ENCODE measurements at places on chromosomes 7 and 10.
A peak's percentile ranks its signal among the peaks of the same experiment; 100 is the strongest.

GRCh38 chr10:119653209-119653608, 2.0 kb downstream of the BAG3 start:
- DNase-seq = no peak

DNA sequence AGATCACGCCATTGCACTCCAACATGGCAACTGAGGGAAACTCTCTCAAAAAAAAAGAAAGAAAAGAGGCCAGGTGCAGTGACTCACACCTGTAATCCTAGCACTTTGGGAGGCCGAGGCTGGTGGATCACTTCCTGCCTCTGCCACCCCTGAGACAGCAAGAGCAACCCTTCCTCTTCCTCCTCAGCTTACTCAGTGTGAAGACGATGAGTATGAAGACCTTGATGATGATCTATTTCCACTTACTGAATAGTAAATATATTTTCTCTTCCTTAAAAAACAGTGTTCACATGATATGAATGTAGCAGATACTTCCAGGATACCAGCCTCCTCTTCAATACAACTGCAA, 2.1 kb upstream of the ZKSCAN1 start:
- peak; percentile 37 for DNase-seq

DNA sequence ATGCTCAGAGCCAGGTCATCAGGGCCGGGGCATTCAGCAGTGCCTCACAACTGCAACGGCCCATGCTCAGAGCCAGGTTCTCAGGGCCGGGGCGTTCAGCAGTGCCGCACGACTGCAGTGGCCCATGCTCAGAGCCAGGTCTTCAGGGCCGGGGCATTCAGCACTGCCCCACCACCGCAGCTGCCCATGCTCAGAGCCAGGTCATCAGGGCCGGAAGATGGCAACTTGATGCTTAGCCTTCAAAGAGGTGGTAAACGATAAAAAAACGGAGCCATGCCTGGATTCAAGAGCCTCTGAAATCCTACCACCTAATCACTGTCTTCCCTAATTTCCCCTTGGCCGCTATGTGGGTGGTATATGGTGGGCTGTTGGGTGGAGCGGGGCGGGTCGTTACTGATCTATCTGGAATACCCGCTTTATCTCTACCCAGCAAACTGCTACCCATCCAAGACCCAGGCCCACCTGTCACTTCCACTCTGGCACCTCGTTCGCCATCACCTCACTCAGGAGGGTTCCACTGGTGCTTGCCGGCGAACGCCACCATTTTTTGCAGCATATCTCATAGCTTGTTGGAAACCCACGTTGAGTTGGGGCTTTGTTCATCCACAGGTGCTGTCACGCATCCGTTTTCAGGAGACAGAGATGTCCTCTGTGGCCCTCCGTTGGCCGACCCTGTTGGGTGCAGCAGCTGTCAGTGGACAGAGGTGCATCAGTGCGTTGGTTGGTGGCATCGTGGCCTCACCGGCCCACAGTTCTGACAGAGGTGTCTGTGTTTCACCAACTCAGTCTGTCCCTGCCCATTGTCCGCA, 221.1 kb downstream of the EBF3 start:
- no peak for DNase-seq

DNA sequence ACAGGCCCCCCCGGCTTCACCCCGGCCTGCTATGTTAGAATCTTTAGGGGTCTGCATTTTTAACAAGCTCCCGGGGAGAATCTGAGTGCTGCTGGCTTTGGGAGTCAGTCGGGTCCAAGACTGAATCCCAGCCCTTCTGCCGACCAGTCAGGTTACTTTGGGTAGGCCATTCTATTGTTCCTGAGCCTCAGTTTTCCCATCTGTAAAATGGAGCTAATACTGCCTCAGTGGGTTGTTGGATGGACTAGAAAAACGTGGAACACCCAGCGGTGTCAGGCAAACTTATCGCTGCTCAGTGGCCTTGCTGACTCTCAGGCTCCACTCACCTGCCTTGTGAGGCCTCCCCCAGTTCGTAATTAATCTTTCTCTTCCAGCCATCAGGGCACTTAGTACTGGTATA, 11.7 kb downstream of the TBATA start:
- DNase-seq = no peak

- no peak for DNase-seq
Observed at GRCh38 chr10:78284381-78284780, 250.7 kb downstream of the RPS24 start.

GRCh38 chr7:155168597-155169480, 98.7 kb downstream of the HTR5A start:
- no peak for DNase-seq
